ENCODE measurements at places on chromosomes 1 and 21.

DNA sequence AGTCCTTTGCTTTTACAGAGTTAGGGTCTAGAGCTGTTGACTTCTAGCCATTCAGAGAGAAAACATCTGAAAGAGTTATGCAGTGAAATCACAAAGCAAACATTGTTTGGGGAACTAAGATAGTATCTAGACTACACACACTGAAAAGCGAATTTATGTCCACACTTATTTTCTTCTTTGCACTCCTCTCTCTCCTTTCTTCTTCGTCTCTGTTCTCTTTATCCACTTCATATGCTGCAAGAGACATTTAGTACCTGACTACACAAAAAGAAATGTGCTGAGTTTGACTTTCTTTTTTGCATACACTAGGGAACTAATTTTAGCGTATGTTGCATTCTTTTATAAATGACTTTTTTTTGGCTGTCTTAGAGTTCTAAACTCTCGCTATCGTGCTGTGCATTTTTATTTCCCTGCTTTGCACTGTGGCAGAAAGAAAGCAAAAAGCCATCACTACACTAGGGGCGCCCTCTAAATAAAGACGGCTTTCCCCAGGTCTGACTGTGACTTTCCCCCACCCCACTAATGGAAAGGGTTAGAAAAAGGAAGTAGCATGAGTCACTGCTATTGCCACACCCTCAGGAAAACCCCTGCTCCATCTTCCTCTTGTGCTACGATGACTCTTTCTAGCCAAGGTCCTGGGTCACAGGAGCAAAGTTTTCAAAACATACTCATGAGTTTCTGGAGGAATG lies 65.7 kb downstream of the MAP3K7CL start:
- DNase-seq, result peak; percentile 13

DNA sequence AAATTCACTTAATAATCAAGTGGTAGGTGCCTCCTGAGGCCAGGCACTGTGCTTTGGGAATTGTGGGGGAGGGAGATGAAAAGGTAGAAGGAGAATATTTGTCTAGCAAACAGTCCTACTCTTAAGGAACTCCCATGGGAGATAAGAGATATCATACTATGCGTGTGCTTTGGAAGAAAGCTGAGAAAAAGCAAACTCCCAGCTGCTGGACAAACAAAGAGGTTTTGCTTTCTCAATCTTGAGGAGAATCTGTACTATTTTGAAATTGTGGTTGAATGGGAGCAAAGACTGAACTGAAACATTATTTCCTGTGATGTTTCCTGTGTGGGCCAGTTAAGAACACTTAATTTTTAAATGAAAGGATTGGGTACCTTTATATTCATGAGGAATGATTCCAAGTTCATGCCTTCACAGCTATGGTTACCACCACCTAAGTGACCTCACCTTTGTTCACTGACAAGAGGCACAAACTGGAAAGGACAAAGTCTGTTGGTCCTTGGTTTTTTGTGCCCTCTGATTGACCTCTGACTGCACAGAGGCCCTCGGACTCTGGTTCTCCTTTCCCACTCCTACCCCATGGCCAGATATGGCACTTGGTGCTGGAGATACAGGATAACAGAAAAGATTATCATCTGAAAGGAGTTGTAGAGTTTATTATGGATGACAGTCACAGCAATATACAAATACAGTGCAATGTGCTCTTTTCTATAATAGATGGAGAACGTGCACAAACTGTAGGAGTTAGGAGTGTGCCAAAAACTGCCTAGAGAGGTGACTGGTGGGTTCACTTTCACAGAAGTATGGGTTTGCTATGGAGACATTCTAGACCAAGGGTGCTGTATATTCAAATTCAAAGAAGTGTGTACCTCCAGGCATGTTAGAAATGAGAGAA lies 1.6 kb downstream of the CD53 start:
- DNase-seq, result no peak

DNA sequence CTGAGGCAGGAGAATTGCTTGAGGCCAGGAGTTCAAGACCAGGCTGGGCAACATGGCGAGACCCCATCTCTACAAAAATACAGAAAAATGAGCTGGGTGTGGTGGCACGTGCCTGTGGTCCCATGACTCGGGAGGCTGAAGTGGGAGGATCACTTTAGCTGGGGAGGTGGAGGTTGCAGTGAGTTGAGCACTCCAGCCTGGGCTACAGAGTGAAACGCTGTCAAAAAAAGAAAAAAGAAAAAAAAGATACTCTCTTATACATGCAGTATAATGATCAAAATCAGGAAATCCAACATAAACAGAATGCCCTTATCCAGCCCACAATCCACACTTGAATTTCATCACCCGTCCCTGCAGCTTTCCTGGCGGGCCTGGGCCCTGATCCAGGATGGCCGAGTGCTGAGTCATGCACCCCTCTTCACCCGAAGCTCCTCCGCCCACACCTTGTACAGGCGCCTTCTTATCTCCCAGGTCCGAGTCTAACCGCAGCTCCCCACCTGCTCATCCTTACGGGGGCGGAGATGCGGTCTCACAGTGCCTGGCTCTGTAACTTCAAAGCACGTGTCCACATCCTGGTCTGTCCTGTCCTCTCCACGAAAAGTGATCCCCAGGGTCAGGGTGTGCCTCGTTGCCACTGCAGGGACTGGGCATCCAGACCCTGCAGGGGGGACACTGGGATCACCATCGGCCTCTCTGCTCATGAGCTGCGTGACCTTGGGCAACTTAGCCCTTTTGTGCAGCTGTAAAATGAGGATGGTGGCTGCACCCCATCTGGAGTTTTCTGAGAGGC lies 120.2 kb upstream of the SLC45A1 start:
- no peak for DNase-seq

DNA sequence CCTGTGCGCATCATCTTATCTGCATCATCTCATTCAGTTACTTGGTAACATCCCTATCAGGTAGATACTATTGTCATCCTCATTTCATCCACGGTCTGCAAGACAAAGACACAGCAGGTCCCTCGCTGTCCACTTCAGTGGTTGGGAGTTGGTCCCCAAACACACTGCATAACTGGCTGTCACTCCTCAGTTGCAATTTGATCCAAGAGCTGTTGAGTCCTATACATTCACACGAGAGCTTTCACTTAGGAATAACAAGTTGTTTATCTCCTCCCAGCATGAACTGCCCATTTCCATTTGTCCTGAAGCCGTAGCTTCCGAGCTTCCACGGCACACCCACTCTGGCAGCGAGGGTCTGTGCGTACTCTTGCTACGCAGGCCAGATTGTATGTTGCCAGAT lies 472.0 kb downstream of the CAMTA1 start:
- DNase-seq, result no peak

DNA sequence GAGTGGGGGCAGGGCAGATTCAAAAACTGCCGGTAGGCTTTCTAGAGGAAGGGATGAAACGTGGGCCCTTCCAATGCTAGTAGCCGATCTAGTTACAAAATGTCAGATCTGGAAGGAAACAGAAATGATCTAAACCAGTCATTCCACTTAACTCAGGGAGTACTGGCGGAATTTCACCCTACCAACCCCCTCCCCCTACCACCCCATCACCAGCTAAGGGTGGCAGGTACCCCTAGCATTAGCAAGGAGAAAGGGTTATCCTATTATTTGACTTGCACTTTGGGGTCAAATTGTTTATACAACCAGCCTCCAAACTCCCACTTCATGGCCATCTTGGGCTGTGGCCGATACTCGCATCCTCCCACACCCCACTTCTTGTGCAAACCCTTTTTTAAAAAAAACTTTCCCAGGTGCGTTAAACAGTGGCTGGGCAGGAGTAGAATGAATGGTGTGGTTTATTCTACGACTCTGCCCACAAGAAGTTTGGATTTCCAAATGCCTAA lies 644 bp upstream of the MRPL24 start:
- DNase-seq, result no peak

DNA sequence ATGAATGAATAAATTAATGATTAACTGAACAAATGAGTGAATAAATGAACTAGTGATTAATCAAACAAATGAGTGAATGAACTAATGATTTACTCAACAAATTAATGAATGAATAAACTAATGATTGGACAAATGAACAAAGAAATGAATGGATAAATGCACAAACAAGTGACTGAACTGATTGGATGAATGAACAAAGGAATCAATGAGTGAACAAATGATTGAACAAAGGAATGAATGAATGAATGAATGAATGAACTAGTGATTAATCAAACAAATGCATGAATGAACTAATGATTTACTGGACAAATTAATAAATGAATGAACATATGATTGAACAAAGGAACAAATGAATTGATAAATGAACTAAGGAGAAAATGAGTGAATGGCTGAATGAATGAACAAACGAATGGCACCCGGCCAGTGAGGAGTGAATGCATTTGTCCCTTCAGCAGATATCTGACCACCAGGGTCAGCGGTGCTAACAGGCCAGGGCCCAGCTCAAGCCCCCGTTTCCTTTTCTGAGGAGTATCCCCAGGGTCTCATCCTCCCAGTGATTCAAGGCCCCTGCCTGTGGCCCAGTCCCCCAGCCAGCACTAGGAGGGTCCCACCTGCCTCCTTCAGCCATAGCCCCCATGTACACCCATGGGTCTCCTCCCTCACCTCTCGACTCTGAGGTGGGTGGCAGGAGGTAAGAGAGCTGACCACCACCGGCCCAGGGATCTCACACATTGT lies 49.9 kb downstream of the WNT9A start:
- DNase-seq, result no peak

DNA sequence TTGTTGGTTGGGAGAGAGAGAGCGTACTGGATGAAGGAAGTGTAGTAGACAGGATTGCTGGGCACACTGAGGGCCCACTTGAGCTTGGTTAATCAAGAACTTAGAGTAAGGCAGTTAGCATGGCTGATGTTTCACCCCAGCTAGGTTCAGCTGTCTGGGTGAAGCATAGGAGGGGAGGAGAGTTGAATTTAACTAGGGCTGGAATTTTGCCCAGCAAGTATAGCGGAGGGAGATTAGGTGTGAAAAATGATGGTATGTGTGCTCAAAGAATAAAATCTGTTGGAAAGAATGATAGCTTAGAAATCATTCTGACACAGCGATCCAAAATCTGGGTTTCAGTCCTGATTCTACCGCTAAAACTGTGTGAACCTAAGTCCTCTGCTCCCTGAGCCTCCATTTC lies 461.5 kb upstream of the PROX1 start:
- DNase-seq, result no peak

DNA sequence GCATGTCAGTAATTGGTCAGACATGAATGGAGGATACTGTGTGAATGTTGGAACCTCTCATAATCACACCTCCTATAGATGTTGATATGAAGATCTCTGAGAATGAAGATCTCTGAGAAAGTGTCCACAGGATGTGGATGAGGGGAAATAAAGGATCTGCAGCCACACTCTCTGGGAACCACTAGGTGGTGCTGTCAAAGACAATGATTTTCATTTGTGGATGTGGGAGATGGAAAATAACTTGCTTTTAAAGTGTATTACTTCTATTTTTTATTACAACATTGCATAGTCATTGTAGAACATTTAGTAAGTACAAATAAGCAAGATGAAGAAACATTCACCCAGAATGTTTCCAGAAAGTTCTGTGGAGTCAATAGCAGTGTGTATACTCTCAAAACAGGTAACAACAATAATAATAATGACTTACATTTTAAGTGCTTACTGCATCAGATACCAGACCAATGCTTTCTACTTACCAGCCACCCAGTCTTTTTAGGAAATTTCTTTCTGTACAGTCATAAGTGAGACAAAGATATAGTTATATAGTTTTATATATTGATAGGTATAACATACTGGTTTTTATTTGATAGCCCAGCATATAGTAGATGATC lies 128.2 kb downstream of the ATG4C start:
- no peak for DNase-seq

- no peak for DNase-seq
Measured at GRCh38 chr21:19275065-19275464, 871.5 kb upstream of the TMPRSS15 start.

GRCh38 chr1:61397935-61398334 lies 315.6 kb downstream of the NFIA start:
- no peak for DNase-seq

DNA sequence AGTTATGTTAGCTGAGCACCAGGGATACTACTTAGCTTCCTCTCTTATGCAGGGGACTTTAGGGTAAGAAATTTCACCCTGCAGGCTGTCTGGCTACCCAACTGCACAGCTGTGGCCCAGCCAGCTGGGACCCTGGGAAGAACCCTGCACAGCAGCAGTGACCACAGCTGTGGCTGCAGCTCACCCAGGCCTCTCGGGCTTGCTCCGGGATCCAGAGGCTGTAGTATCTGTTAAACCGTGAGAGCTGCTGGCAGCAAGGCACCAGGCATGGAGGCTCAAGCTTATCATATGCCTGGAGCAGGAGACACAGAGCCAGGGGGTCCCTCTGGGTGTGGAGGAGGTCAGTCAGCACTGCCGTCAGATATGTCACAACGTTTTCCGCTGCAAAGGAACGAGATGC lies 40.3 kb downstream of the URB1 start:
- no peak for DNase-seq

- no peak for DNase-seq
Measured at GRCh38 chr1:234927971-234928640, 200.5 kb downstream of the TOMM20 start.

DNA sequence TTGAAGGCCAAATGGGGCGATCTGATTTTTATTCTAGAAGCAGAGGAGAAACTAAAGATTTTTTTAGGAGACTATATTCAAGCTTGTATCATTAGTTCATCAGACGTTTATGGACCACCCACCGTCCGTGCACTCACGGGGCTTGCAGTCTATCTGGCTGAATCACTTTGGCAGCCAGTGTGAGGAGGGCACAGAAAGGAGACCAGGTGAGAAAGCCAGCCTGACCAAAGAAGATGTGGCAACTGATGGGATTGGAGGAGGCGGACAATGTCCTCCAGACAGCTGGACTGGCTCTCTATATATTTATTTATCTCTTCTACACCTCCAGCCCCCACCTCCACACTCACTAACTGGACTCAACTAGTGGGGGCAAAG lies 822 bp upstream of the ELOVL1 start:
- no peak for DNase-seq

DNA sequence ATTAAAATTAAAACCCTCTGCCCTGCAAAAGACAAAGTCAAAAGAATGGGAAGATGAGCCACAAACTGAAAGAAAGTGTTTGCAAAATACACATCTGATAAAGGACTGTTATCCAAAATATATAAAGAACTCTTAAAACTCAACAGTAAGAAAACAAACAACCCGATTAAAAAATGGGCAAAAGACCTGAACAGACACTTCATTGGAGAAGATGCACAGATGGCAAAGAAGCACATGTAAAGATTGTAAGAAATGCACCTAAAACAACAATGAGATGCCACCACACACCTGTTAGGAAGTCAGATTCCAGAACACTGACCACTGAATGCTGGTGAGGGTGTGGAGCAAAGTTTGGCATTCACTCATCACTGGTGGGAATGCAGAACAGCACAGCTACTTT lies 24.6 kb upstream of the POFUT2 start:
- no peak for DNase-seq

DNA sequence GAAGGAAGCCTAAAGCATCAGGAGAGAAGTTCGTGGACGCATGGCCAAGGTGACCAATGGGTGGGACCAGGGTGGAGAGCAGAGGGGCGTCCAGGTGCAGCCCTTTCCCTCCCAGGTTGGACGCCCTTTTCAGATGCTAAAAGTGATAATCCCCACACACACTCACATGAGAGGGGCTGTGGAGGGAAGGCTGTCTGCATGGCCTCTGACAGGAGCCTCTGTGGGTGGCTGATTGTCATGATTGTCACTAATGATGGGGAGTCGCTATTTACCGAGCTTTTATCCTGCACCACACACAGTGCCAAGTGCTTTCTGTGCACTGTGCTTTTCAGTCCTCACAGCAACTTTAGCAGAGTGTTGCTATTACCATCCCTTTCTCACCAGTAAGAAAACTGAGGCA lies 27.1 kb upstream of the C1QA start:
- DNase-seq, result no peak
